ENCODE measurements at places on chromosomes 16 and 17.

DNA sequence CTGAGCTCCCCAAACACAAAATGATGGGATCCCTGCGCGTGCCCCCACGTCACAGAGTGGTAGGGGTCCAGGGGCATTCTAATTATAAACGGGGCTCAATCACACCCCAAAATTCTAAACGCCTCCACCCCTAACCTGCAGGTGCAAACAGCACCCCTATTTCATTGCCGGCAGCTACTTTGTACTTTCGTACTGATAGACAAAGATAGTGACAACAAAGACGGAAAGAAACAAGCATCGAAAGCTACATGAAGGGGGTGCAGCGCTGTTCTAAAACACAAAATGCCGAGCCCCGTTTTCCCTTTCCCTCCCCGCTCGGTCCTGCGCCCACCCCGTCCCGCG lies 13.9 kb downstream of the MIS12 start:
- DNase-seq = no peak

DNA sequence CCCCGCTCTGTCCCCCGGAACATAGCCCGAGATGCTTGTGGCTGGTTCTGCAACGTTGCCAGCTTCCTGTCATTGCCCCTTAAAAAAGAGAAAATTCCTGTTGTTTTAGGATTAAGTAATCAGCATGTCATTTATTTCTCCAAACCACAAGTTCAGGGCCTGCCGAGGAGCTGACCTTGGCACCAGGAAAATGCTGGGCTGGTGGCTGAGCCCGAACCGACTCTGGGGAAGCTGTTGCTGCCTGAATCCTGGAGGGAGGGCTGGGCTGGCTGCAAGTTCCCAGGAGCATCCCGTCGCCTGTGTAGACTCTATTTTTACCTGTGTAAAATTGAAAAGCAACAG lies 130.9 kb upstream of the FOXF1 start:
- DNase-seq = no peak

DNA sequence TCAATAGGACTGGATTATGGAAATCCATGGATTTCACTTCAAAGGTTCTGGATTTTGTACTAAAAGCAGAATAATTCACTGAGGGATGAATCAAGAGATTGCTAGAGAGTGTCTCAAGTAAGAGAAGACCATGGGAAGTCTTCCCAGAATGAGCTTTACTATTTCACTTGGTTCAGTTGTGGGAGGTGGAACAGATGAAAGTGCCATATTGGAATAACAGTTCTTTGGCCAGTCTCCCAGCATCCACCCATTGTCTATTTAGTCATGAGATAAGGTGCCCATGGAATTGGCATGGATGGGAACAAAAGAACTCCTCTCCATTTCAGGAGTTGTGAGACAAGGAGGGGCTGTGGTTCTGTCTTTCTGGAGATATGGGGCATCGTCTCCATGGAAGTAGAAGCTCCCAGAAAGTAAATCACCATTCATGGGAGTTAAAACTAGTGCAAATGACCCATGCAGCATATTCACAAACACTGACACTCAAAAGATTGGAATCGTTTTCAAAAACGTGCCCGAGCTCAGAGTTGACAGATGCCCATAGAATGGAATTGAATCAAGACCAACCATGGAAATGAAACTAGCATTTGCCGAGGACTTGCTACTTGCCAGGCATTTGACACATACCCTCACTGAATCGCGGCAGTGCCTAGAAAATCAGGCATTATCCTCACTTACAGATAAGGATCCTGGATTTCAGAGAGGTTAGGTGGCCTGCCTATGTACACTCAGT lies 36.2 kb upstream of the CLEC3A start:
- no peak for DNase-seq

- no peak for DNase-seq
Observed at GRCh38 chr17:73290399-73291259, 21.2 kb downstream of the CDC42EP4 start.

- no peak for DNase-seq
Observed at GRCh38 chr17:5631958-5632590, 47.8 kb upstream of the NLRP1 start.

GRCh38 chr16:50371936-50372595 lies 3.3 kb upstream of the BRD7 start:
- no peak for DNase-seq

DNA sequence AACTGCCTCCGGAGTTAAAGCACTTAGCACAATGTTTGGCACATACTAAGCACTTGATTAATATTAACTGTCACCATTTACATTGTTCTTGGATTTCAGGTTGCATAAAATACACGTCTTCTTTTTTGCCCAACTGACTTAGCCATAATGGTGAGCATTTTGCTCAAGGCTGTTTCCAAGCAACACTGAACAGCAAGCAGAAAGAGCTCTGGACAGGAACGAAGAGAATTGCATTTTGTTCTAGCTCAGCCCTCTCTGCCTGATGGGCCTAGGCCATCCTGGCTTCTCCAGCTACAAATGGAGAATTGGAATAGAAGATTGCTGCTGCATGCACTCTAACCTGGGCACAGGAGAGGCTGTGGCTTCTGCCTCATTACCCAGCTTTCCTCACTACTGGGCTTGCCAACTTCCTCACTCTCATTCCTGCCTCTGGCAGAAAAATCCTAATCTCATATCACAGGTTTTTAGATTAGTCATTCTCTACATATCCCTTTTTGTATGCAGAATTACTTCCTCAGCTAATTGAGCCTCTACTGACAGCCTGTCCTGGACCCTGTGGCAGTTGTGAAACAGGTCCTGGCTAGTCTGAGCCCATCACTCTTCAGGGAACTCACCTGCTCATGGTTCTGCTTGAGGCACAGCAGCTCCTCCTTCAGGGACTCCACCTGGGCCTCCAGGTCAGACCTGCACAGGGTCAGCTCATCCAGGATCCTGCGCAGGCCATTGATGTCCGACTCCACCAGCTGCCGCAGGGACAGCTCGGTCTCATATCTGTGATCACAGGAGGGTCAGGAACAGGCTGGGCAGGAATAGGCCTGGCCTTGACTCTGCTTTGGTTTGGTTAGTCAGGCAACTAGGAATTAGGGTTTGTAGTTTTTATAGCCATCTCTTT lies 2.5 kb downstream of the KRT33A start:
- no peak for DNase-seq

GRCh38 chr17:9977180-9977575 lies 72.1 kb upstream of the RCVRN start:
- DNase-seq = no peak

DNA sequence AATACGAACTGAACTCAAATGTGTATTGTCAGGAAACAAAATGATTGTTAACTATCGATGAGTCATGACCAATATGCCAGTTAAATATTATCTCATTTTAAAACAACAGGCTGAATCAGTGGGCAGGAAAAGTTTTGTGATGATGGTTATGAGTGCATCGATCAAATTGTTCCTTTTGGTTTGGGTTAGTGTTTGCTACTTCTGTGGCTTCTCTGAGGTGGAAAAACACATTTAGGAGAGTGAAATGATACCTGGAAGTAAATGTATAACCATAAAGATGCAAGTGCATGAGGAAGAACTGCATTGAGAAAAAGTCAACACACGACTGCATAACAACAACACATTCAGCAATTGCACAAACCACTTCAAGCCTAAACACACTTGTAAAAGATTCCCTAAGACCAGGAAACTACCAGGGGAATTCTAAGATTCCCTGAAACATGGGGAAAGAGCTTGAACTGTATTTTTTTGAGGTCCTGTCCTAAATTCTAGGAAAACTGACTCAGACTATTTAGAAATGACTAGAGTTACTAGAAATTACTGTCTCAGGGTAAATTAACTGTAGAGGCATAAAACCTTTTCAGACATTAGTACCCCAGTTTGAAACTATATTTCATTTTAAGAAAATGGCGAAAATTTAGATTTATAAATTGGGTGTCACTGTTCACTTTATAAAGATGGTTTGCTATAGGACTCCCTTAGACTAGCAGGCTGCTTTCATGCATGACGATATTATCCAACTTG lies 44.8 kb downstream of the CDYL2 start:
- no peak for DNase-seq

DNA sequence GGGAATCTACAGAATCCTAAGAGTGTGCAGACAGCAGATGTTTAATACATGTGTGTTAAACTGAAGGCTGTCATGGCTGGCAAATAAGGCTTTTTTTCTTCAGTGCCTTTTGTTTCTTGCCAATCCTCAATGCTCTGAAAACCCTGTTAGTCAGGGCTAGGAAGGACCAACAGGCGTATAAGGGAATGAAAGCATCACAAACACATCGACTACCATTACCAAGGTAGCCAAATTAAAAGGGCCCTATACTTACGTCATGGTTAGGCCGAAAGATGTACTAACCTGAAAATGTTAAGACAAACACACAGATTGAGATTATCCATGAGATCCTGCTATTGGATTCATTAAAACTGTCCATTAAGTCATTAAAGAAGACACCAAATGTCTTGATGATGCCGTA lies 13.1 kb downstream of the SLC16A6 start:
- no peak for DNase-seq

All from spinal cord (tissue), 10 donors.